ENCODE measurements at places on chromosomes 3 and 15. TPM values are rescaled to one million over a fixed set of nuclear protein-coding genes. Genes with fewer than 3 reads are reported as not detected.

DNA sequence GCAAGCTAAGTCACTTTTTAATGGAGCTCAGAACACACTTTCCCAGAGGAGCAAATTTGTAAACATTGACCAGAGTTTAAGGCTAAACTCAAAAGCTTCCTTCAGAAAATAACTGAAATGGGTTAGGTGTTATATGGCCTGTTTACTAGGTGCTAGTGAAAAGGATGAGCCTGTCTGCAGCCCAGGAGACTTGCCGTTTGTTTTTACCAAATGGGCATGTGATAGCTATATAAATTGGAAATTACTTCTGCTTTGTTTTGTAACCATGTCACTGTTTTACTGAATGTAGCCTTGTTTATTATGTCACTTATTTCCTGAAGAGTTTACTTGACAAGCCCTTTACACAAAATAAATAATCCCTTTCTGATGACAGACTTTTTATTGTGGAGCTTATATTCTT, 109.4 kb upstream of the THSD4 start:
- no peaks in the 10 kb centered on the region for H3K27me3 ChIP-seq
- H3K27ac ChIP-seq, result no peak overlapping the region
- H3K4me3 ChIP-seq, result no peak overlapping the region
- no peak for DNase-seq
- no peaks in the 10 kb centered on the region for H3K36me3 ChIP-seq

DNA sequence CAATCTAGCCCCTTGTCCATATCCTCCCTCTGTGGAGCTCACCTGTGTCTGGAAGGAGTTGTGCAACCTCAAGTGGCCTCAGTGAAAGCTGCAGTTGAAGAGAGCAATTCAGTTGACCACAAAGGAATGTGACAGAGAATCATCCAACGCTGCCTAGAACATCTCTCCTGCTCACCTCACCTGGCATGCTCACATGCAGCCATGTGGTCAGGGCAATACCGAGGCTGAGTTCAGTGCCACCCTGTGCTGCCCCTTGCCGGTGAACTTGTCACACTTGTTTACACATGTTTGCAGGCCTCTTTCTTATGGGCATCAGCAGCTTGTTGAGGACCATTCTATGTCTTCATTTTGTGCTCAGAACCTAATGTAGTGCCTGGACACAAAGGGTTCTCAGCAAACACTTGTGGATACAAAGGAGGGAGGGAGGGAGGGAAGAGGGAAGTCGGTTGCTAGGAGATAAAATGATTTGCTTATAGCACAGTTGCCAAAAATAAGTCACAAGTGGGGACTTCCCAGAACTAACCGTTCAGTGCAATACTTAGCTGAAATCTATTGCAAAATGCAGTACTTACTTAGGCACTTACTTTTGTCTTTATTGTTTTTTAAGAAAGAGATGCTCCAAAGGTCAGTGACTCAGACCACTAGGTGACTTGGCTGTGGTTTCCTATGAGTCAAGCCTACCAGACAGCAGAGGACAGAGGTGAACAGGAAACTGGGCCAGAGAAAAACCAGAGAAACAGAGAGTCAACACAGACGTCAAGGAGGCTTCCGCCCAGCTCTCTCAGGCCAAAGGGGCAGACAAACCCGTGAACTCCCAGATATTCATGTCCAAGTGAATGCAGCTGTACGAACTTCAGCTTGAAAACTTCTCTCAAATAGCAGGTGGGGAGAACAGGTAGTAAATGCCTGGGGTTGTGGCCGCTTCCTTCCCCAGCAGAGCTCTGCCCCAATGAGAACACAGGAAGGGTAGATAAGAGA, 227.8 kb upstream of the CTNNB1 start:
- H3K36me3 ChIP-seq, result no peaks in the 10 kb centered on the region
- peak; percentile 47 for DNase-seq
- no peak overlapping the region for H3K4me3 ChIP-seq

- H3K4me1 ChIP-seq, result peaks cover 12% of the 10 kb centered on the region
- no peaks in the 10 kb centered on the region for H3K36me3 ChIP-seq
- no peak overlapping the region for H3K4me3 ChIP-seq
- no peak for DNase-seq
Measured at GRCh38 chr3:194043516-194043915, 92.4 kb upstream of the HES1 start.

GRCh38 chr15:100042558-100042957, 299.2 kb downstream of the ADAMTS17 start:
- no peak for DNase-seq
- no peaks in the 10 kb centered on the region for H3K27me3 ChIP-seq
- H3K27ac ChIP-seq, result no peak overlapping the region
- no peaks in the 10 kb centered on the region for H3K4me1 ChIP-seq
- H3K4me3 ChIP-seq, result no peak overlapping the region

The ACAA1 gene
- total RNA-seq, result 55.4 TPM

DNA sequence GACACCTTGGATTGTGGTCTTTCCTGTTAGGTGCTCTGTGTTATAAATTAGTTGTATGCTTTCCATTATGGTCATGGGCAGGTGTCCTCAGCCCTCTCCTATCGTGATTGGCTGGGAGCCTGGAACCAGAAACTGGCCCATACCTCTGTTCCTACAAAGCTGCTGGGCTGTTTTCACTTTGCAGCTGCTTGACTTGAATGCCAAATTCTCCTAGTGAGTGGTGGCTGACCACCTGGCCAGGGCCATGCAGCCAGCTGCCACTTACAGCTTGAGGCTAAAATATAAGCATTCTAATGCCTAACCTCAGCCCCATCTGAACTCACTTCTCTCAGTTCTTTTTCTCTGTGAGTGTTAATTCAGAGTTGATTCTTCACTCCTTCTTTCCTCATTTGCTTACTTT, 239.3 kb upstream of the GBE1 start:
- peak; percentile 69 for DNase-seq
- H3K27me3 ChIP-seq, result no peaks in the 10 kb centered on the region
- peaks cover 17% of the 10 kb centered on the region for H3K4me1 ChIP-seq
- H3K27ac ChIP-seq, result no peak overlapping the region
- no peaks in the 10 kb centered on the region for H3K36me3 ChIP-seq
- no peak overlapping the region for H3K4me3 ChIP-seq

The SEMA3G gene
- total RNA-seq, result 1.7 TPM

- no peak for DNase-seq
- no peaks in the 10 kb centered on the region for H3K27me3 ChIP-seq
- no peaks in the 10 kb centered on the region for H3K36me3 ChIP-seq
- no peak overlapping the region for H3K27ac ChIP-seq
- H3K4me1 ChIP-seq, result no peaks in the 10 kb centered on the region
- H3K4me3 ChIP-seq, result no peak overlapping the region
Measured at GRCh38 chr15:66007663-66008262, 138.5 kb downstream of the RAB11A start.
